ENCODE measurements at places on chromosomes 3 and 15. TPM values are rescaled to one million over a fixed set of nuclear protein-coding genes. Genes with fewer than 3 reads are reported as not detected.

Gene THUMPD3
- 55.1 TPM for total RNA-seq

Gene CACNA2D2
- total RNA-seq: 0.78 TPM

Gene CCDC13
- total RNA-seq: 0.63 TPM

Gene RBP2
- not detected for total RNA-seq

All from activated CD8-positive, alpha-beta T cell treated with anti-CD3 and anti-CD28 coated beads, Interleukin-2, amount 10 ng/mL, durations not matched to agents 7 days and 5 days (primary cell).